CD4-positive, alpha-beta T cell (primary cell): ENCODE measurements at places on chromosomes 4 and X.

DNA sequence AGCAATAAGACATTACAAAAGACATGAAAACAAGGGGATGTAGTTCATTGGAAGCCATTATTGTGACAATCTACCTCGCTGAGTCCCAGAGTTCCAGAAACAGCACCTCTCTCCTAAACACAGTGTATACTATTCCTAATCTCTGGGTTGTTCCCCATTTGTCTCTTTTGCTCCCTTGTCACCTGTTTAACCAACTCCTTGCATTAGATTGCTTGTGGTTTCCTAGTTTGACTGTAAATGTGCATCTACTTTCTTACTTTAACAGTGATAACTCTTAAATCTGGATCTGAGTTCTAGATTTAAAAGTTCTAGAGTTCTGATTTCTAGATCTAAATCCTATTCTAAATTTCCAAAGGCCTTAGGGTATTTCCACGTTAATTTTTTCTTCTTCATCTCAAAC lies 71.6 kb upstream of the TET2 start:
- no peak for DNase-seq

GRCh38 chr4:147543034-147543433 lies 62.1 kb downstream of the EDNRA start:
- no peak for DNase-seq

DNA sequence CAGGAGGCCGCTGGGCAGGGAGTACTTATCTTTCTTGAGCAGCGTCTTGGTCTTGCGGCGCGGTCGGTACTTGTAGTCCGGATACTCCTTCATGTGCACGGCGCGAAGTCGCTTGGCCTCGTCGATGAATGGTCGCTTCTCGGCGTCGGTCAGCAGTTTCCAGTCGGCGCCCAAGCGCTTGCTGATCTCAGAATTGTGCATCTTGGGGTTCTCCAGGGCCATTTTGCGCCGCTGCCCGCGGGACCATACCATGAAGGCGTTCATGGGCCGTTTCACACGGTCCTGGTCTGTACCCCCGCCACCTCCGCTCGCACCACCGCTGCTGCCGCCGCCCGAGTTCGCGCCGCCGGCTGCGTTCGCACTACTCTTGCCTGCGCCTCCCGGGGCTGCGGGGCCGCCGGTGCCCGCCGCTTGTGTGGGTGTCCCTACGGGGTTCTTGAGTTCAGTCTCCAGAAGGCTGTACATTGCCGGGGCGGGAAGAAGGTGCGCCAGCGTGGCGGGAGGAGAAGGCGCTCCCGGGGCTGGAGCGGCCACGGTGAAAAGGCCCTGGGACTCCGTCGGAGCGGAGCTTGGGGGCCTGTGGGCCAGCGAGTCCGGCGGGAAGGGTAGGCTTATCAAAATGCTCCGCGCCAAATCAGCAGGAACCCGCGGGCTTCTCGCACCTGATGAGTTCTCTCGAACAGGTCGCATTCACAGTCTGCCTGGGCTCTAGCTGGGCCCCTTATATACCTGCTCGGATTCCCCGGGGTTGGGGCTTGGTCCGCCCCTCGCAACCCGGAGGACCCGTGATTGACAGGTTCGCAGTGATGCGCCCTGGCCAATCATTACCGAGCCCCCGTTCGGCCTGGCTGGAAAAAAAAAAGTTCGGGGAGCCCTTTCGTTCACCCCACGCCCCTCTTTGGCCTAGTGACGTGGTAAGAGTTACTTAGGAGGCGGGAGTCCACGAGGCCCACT lies at the start of gene SOX3:
Gene SOX3 (minus strand): TSS at position 699 of the 954 bp plus-strand sequence. CDS start 9 bp downstream, at position 690.
- DNase-seq = no peak

DNA sequence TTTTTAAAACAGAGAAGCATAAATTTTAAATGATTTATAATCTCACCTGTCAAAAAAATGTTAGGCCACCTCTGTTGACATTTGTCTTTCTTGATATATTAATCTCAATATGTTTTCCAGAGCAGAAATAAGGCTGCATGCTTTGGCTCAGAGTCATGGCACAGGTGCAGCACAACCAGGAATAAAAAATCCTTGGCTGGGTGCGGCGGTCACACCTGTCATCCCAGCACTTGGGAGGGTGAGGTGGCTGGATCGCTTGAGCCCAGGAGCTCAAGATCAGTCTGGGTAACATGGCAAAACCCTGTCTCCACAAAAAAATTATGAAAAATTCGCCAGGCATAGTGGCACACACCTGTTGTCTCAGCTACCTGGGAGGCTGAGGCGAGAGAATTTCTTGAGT lies 18.1 kb downstream of the CPLX1 start:
- no peak for DNase-seq

DNA sequence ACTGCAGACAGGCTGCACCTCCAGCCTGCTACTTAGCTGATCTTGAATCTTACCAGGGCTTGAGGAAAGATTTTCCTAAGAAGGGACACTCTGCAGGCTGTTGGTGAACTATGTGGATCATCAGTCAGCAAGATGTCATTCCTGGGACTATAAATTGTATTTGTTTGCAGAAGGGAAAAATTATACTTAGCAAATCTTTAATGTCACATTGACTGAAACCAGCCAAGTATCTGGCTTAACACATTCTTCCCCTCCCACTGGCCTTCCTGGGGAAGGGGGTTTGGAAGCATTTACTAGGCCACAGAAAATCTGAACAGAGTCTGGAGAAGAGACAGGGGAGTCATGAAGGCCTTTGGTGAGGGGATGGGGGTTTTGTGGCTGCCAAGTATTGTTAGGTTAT lies 156.7 kb upstream of the EOLA2 start:
- DNase-seq = no peak

- DNase-seq = no peak
Observed at GRCh38 chrX:154350429-154351182, 23.8 kb downstream of the FLNA start.

- DNase-seq = peak; percentile 68
Observed at GRCh38 chr4:6926681-6927478, 17.3 kb downstream of the TBC1D14 start.

GRCh38 chrX:120125444-120125843 lies 9.7 kb upstream of the RHOXF1 start:
- no peak for DNase-seq

- DNase-seq = no peak
Observed at GRCh38 chr4:46506876-46507275, 116.9 kb upstream of the GABRA2 start.

- no peak for DNase-seq
Observed at GRCh38 chr4:93839704-93840103, 11.2 kb downstream of the ATOH1 start.

GRCh38 chr4:53505947-53506346 lies 85.3 kb downstream of the LNX1 start:
- DNase-seq = no peak

- peak; percentile 57 for DNase-seq
Observed at GRCh38 chrX:54358424-54359211, 772 bp upstream of the WNK3 start.

- DNase-seq = no peak
Observed at GRCh38 chrX:19372547-19373331, 29.0 kb downstream of the PDHA1 start.

DNA sequence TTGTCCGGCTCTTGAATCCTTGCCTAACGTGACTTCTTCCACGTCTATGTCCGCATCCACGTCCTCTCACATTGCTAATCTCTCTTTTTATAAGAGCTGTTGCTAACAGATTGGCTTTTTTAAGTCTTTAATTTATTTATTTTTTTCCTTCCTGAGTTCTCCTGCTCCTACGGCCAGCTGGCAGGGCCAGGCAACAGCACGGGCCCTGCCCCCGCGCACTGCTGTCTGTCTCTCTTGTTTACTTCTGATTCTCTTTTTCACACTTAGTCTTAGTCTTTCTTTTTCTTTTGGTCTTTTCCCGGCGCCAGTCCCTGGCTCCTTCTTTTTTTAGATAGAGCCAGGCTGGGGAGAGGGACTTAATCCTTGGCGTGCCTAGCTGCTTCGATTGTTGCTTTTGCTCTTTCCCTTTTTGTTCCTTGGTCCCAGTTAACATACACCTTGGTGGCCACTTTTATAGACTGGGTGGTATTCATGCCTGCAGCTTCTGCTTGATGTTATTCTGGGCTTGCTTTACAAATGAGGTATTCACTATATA lies 53.2 kb upstream of the RBMX start:
- no peak for DNase-seq

- DNase-seq = no peak
Observed at GRCh38 chrX:103730147-103730795, 19.6 kb downstream of the TMEM31 start.

- no peak for DNase-seq
Observed at GRCh38 chr4:90572996-90573395, 445.8 kb downstream of the CCSER1 start.

GRCh38 chr4:18981234-18981615 lies 959.7 kb upstream of the LCORL start:
- DNase-seq = no peak

DNA sequence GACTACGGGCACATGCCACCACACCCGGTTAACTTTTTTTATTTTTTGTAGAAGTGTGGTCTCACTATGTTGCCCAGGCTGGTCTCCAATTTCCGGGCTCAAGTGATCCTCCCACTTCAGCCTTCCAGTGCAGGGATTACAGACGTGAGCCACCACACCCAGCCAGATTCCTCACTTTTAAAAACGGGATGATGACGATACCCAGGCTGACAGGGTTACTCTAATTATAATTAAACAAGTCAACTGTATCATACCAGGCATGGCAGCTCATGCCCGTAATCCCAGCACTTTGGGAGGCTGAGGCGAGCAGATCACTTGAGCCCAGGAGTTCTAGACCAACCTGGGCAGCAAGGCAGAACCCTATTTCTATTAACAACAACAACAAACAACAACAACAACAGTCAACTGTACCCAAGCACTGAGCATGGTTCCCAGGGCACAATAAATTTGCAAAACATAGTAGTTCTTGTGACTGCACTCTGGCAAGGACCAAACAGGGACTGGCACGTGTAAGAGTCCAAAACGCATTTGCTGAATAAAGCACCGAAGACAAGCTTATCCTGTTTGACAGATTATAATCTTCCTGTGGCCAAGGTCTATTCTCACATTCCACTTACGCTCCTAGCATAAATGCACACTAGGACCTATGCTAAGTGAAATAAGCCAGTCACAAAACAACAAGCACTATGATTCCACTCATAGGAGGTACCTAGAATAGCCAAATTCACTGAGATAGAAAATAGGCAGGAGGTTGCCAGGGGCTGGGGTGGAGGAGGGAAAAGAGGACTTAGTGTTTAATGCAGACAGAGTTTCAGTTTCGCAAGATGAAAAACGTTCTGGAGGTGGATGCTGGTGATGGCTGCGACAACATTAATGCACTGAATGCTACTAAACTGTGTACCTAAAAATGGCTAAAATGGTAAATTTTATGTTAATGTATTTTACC lies 77.5 kb downstream of the IRF2 start:
- no peak for DNase-seq

GRCh38 chr4:123409334-123409733 lies 12.7 kb downstream of the SPRY1 start:
- DNase-seq = no peak

DNA sequence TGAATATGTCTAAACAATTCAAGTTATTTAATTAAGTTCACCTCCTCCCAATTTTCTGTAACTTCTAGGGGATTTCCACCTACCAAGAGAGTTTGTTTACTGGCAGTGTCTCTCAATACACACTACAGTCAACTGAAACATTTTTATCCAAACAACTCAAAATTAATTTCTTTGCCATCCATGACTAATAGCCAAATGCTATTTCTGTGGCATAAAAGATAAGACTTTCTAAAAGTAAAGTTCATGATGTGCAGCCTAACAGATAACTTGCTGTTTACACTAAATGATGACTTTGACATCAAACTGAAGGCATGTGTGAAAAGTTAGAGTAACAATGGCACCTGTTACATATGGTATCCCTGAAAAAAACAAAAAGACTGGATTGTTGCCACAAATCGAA lies 7.3 kb downstream of the TAB3 start:
- DNase-seq = no peak

DNA sequence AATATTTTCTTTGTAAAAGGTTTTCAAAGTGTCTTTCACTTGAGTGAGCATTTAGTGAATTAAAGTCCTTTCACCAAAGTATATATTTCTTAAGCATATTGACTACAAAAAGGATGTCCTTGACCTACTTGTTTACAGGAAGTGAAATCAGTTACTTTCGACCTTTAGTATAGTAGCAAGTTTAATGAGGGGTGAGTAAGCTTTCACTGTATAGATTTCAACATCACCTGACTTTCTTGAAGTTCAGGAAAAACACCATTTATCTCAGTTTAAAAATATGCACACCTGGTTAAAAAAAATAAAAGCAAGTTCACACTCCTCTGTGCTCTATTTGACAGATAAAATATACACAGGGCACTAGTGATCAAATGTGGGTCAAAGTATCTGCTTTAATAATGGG lies 88.1 kb downstream of the CCSER1 start:
- DNase-seq = no peak

DNA sequence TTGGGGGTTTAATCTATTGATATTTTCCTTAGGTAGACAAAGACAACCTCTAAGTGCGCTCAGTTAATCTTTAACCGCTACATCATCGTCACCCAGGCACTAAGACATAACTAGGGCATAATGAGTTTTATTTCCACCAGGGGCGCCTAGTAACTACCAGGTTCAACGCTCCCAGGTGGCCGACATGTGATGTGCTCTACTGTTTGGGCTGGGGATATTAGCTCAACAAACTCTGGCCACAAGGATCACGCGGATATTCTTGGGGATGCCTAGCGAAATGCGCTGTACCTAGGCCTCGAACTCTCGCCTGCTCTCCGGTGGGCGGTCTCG lies 915 bp upstream of the RAB33B start:
- DNase-seq = peak; percentile 50

GRCh38 chrX:50736656-50737055 lies 77.3 kb downstream of the SHROOM4 start:
- no peak for DNase-seq

GRCh38 chr4:6402566-6403399 lies 69.6 kb downstream of the PPP2R2C start:
- no peak for DNase-seq

DNA sequence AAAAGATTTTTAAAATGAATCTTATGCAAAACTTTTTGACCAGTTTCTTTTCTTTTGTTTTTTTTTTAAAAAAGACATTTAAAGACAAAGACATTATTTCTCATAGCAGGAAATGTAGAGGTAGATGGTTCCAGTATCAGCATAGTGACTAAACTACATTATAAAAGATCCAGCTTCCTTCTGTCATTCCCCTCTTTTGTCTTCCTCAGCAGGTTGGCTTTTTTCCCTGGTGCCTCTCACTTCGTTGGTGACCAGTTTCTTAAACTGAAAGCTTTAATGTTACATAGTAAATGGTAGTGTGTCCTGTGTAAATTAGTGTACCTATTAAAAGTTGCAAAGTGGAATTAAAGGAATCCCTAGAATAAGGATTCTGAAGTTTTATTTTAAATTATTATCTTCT lies 36.1 kb downstream of the DCK start:
- DNase-seq = no peak

- DNase-seq = no peak
Observed at GRCh38 chrX:122586831-122587230, 597.2 kb upstream of the GRIA3 start.
